ENCODE measurements at places on chromosomes 11 and 22.

DNA sequence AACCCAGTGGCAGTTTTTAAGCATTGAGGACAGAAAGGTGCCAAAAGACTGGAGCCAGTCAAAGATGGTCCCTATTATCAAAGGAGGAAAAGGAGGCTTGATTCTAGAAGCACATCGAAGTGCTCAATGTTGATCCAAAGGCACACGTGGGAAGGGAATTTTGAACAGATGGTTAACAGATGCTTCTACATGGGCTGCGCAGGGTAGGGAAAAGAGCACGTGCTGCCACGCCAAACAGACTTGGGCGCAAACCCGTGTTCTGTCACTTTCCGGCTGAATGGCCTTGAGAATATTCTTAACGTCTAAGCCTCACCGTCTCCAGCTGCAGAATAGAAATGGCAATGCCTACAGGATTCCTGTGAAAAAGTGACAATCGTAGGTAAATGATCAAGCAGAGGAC, 217.9 kb upstream of the MTNR1B start:
- no peak for DNase-seq

DNA sequence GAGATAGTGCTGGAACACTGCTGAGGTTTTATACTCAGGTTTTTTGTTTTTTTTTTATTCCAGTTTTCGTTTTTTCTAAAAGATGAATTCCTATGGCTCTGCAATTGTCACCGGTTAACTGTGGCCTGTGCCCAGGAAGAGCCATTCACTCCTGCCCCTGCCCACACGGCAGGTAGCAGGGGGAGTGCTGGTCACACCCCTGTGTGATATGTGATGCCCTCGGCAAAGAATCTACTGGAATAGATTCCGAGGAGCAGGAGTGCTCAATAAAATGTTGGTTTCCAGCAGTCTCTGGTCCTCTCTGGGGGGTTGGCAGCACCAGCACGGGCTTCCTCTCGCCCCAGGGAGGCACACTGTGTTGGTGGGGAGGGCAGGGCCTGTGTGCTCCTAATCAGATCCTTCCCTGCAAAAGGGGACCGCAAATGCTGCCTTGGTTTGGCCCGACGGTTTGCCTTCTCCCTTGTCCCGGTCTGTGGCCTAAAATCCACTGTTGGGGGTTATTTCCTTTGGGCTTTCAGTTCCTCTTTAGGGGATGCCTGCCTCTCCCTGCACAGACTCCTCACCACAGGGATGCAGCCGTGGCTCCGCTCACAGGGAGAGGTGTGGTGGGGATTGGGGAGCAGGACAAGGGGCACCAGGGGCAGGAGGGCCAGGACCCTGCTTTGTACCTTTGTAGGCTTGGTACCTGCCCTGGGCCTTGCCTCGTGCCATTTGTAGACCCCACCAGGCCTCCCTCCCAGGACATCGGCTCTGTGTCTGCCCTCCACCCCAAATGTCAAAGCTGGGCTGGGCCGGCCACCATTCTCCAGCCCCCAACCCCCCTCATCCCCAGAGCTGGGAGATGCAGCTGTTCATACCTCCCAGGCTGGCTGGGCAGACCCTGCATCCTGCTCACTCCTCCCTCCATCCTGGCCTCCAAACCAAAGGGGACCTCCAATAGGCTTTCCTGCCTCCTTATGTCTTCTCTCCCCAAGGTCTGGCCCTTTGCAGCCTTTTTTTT, 13.5 kb downstream of the MCAT start:
- no peak for DNase-seq

DNA sequence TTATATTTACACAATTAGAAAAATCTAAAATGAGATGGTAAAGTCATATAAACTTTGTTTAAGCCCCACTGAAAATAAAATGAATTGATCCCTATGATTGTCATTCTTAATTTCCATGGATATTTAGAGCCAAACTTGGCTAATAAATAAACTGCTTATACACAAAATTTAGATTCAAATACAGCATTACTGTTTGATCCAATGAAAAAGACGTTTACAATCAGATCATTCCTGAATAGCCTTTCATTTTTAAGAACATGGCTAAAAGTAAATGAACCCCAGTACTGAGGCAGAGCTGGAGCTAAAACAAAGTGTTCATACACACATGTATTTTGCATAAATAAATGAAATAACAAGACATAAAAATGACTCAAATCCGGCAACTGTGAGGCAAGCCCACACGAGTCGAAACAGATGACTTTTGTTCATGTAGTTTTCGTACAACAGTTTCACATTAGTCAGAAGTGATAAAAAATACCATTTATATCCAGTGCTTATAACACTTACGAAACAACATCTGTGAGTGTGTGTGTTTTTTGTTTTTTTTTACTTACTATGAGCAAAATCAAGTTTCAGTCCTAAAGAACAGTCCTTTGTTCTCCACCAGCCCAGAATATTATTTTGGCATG, 386.5 kb downstream of the SOX6 start:
- DNase-seq, result no peak

DNA sequence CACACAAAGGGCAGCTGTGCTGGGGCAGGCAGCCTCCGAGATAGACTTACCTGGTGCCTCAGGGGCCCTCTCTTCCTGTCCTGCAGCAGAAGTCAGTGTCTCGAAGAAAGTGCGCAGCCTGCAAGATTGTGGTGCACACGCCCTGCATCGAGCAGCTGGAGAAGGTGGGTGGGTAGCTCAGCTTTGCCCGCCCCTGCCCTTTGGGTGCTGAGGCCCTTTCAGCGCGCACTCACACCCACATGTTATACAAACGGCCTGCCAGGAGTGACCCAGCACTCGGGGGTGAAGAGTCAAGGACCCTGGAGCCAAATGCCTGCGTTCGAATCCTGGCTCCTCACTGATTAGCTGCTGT, 13.6 kb upstream of the MDK start:
- DNase-seq, result no peak
